ENCODE measurements at places on chromosomes 2 and 18.

GRCh38 chr2:200993097-200993496 lies 29.6 kb upstream of the ORC2 start:
- H3K27me3 ChIP-seq, result no peaks in the 10 kb centered on the region
- peaks cover 53% of the 10 kb centered on the region for H3K36me3 ChIP-seq
- H3K4me3 ChIP-seq, result no peak overlapping the region
- H3K4me1 ChIP-seq, result no peaks in the 10 kb centered on the region

DNA sequence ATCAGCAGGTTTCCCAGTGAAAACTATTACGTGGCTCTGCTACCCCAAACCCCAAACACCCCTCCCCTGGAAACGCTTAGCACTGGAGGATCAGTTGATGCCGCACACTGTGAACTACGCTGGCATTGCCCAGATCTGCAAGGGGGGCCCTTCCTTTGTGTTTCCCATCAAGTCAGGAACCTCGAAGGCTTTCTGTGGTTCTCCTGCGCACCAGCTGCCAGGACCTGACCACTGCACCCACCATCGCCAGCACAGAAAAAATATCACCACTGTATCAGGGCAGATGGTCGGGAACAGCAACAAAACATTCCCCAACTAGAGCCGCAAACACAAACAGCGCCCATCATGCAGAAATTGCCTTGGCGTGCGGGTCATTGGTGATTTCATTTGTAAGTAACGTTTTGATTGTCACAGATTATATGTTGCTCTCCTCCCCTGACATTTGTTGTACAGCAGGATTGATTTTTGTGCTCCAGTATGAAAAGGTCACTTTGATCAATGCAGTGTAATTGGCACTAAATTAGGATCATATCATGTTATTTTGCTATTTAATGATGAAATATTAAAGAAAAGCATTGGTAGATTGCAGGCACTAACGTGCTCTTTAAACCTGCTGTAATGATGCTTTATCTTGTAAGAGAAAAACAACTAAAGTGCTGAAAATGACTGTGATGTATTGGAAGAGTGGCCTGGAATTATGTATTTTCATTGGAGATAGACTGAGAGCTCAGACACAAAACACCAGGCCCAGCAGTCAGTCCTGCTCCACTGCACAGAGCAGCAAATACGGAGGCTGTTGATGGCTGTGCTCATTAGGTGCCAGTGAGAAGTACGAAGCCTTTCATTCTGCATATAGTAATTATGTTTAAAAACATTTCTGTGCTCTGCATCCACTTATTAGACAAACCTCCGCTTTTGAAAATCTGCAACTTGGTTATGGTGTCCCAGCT lies 833.2 kb upstream of the SALL3 start:
- no peaks in the 10 kb centered on the region for H3K36me3 ChIP-seq
- H3K4me3 ChIP-seq, result no peak overlapping the region
- no peak overlapping the region for H3K27ac ChIP-seq
- H3K27me3 ChIP-seq, result no peaks in the 10 kb centered on the region

- no peak for DNase-seq
- no peak overlapping the region for H3K27ac ChIP-seq
- no peak overlapping the region for H3K4me3 ChIP-seq
- peaks cover 37% of the 10 kb centered on the region for H3K27me3 ChIP-seq
- H3K4me1 ChIP-seq, result no peaks in the 10 kb centered on the region
Observed at GRCh38 chr2:172845028-172845630, 109.5 kb downstream of the RAPGEF4 start.

DNA sequence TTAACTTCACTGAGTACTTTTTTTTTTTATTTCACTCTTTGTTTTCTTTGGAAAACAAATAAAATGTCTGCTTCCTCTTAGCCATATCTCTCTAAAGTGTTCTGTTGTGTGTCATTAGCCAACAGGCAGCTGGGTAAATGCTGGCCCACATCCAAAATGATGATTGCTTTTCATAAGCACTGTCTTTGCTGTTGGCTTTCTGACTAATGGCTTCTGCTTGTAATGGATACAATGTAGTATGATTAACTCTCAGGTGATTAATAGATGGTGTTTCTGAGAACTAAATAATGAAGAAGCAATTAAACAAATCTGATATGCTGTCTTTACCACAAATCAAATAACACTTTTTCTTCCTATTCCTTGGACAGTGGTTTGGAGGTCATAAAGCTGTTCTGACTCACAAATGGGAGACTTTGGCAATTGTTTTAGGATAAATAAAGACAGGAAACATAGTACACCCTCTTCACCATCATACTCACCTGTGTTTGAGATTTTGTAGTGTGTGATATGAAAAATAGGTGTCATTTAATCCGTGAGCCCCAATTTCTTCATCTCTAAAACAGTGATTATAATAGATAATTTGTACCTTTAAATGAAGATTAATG lies 888.4 kb downstream of the TSN start:
- H3K27me3 ChIP-seq, result no peaks in the 10 kb centered on the region
- no peaks in the 10 kb centered on the region for H3K4me1 ChIP-seq
- H3K27ac ChIP-seq, result no peak overlapping the region
- no peak for DNase-seq
- H3K4me3 ChIP-seq, result no peak overlapping the region
- H3K36me3 ChIP-seq, result no peaks in the 10 kb centered on the region

- no peak for DNase-seq
- H3K36me3 ChIP-seq, result peaks cover 3% of the 10 kb centered on the region
- H3K4me1 ChIP-seq, result no peaks in the 10 kb centered on the region
- no peaks in the 10 kb centered on the region for H3K27me3 ChIP-seq
- no peak overlapping the region for H3K27ac ChIP-seq
Observed at GRCh38 chr2:25539136-25539535, 134.2 kb downstream of the DTNB start.

- no peaks in the 10 kb centered on the region for H3K4me1 ChIP-seq
- no peak for DNase-seq
- no peak overlapping the region for H3K27ac ChIP-seq
- H3K4me3 ChIP-seq, result no peak overlapping the region
Observed at GRCh38 chr18:77700051-77700450, 450.4 kb downstream of the GALR1 start.

- H3K27me3 ChIP-seq, result peaks cover 29% of the 10 kb centered on the region
- DNase-seq, result no peak
- no peak overlapping the region for H3K4me3 ChIP-seq
Observed at GRCh38 chr2:120571015-120571728, 164.5 kb upstream of the GLI2 start.

DNA sequence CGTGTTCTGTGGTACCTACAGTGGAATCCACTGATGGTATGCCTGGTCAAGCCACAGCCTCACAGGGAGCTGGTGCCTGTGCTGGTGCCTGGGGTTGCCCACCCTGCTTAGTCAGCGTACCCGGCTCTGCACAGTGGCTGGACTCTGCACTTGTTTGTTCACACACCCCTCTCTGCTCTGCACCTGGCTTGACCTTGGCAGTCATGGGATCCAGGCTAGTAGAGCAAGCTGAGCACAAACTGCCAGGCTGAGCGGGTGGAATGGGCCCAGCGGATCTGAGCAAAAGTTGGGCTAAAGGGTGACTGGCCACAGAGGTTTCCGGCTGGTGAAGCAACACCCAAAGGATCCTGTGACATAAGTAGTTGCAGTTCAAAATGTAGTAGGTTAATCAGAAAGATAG lies 163.5 kb downstream of the CDH19 start:
- no peaks in the 10 kb centered on the region for H3K27me3 ChIP-seq
- no peaks in the 10 kb centered on the region for H3K4me1 ChIP-seq
- no peak overlapping the region for H3K27ac ChIP-seq
- H3K4me3 ChIP-seq, result no peak overlapping the region
- DNase-seq, result no peak

DNA sequence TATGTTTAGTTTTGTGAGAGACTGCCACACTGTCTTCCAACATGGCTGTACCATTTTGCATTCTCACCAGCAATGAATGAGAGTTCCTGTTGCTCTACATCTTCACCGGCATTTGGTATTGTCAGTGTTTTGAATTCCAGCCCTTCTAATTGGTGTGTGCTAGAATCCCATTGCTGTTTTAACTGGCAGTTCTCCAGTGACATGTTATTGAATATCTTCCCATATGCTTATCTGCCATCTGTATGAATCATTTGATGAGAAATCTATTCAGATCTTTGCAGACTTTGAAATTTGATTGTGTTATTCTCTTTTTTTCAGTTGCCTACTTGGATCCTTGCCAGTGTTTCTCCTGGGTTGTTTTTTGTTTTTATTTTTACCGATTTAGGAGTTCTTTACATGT lies 99.0 kb downstream of the SNTG2 start:
- H3K4me1 ChIP-seq, result no peaks in the 10 kb centered on the region
- H3K4me3 ChIP-seq, result no peak overlapping the region
- no peak overlapping the region for H3K27ac ChIP-seq
- no peak for DNase-seq
- H3K36me3 ChIP-seq, result no peaks in the 10 kb centered on the region
- H3K27me3 ChIP-seq, result peaks cover 28% of the 10 kb centered on the region

DNA sequence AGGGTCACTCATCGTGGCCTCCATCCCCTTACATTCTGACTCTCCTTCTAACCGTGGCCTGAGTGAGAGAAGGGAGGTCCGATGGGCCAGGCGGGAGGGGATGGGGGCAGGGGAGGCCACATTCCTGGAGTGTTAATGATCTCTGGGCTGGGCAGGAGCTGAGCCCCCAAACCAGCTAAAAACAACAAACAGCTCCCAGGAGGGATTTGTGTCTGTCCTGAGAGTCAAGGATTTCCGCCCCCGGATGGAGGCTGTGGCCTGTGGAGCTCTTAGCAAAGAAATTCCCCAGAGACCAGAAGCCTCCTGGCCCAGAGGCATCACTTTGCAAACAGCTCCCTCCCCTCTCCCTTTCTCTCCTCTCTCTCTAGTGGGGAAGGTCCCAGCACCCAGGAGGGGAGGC lies 23.5 kb downstream of the EMX1 start:
- no peak overlapping the region for H3K4me3 ChIP-seq
- no peak overlapping the region for H3K27ac ChIP-seq
- H3K27me3 ChIP-seq, result peaks cover 12% of the 10 kb centered on the region
- no peak for DNase-seq
- H3K4me1 ChIP-seq, result no peaks in the 10 kb centered on the region

GRCh38 chr2:43027097-43027873 lies 199.1 kb downstream of the ZFP36L2 start:
- H3K4me1 ChIP-seq, result peaks cover 6% of the 10 kb centered on the region
- no peaks in the 10 kb centered on the region for H3K36me3 ChIP-seq
- DNase-seq, result no peak
- no peak overlapping the region for H3K27ac ChIP-seq
- no peak overlapping the region for H3K4me3 ChIP-seq

DNA sequence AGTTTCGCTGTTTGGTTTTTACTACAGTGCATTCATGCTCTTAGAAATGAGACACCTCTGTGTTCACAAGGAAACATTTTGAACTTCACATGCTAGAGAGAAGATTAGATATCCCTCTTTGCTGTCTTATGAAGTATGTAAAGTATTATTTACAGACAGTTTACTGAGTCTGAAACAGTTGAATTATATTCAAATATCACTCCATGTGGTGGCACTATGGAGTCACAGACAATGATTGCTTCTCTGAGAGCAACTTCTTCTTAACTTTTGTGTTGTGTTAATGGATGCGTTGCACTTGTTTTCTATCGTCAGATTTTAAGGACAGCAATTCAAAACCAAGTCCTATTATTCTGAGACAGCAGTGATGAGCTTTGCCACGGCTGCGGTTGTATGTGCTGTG lies 823.6 kb downstream of the GALR1 start:
- no peaks in the 10 kb centered on the region for H3K36me3 ChIP-seq

- no peak overlapping the region for H3K4me3 ChIP-seq
- no peak overlapping the region for H3K27ac ChIP-seq
- DNase-seq, result no peak
- no peaks in the 10 kb centered on the region for H3K4me1 ChIP-seq
- peaks cover 42% of the 10 kb centered on the region for H3K36me3 ChIP-seq
Observed at GRCh38 chr2:43887176-43887575, 48.4 kb downstream of the ABCG8 start.
